Activated CD8-positive, alpha-beta memory T cell treated with anti-CD3 and anti-CD28 coated beads for 36 hours (primary cell): ENCODE measurements at places on chromosomes 3 and 15. TPM values are rescaled to one million over a fixed set of nuclear protein-coding genes. Genes with fewer than 3 reads are reported as not detected.

Gene IL17RC
- 0.27 TPM for total RNA-seq

Gene GOLGA6L6
- not detected for total RNA-seq

Gene ACTC1
- total RNA-seq: not detected

Gene NLGN1
- total RNA-seq: not detected

Gene SH2D7
- total RNA-seq: not detected

Gene GPR160
- total RNA-seq: 4.2 TPM

Gene KLHDC8B
- 3.4 TPM for total RNA-seq

Gene IQGAP1
- total RNA-seq: 162 TPM

Gene EPHA6
- not detected for total RNA-seq

Gene LNP1
- total RNA-seq: 1.3 TPM

Gene GOLGA6L26
- not detected for total RNA-seq
